T1000 (cell line): ENCODE measurements at places on chromosomes 3 and 15.

GRCh38 chr15:29074045-29074444, 188.3 kb downstream of the APBA2 start:
- no peak for DNase-seq

- no peak for DNase-seq
These were observed 44.0 kb downstream of the CHSY1 start for GRCh38 chr15:101207867-101208288.

DNA sequence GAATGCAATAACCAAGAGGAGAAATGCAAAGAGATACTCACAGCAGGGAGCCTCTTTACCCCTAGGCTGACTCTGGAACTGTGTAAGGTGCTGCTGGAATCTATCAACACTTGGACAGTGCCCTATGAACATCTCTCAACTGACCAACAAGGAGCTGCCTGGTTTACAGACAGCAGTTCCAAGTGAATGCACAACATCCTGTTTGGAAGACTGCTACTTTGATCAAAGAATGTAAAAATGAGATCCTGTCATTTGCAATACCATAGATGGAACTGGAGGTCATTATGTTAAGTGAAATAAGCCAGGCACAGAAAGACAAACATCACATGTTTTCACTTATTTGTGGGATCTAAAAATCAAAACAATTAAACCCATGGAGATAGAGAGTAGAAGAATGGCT, 136.3 kb downstream of the IMPG2 start:
- no peak for DNase-seq

DNA sequence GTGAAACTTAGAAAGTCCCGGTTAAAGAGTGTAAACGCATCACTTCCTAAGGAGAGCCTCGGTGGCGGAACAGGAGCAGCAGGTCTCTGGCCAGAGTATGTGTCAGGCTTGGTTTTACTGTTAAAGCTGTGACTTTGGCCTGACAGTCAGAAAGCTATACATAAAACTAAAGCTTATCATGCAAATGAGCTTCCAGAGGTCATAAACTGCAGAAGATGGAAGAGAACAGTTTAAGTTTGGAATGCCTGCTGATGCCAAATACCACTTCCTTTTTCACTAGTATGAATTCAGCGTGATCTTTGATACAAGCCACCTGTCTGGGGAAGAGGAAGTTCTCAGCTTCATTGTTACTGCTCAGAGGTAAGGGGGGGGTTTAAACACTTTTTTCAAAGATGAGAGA, 125.1 kb upstream of the CTDSPL start:
- DNase-seq: no peak

DNA sequence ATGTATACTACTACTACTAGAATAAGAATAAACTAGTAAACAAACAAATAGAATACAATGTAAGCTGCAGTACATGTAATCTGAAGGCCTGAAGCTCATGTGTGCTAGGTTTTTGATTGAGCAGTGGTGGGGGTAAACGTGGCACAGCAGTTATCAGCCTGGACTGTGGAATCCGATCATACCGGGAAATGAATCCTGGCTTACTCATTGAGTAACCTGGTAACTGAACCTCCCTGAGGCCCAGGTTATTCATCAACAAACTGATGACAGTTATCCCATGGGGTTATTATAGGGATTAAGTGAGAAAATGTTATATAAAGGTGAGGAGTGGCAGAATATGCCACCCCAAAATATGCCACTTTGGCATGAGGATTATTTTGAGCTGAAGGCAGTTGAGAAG, 339.1 kb downstream of the FHIT start:
- DNase-seq: no peak

GRCh38 chr3:188664795-188665194, 507.0 kb upstream of the TPRG1 start:
- DNase-seq: no peak

- no peak for DNase-seq
These were observed 77.8 kb upstream of the DCBLD2 start for GRCh38 chr3:98979296-98979695.

GRCh38 chr15:74733269-74733668, 7.9 kb upstream of the CYP1A1 start:
- DNase-seq: no peak

DNA sequence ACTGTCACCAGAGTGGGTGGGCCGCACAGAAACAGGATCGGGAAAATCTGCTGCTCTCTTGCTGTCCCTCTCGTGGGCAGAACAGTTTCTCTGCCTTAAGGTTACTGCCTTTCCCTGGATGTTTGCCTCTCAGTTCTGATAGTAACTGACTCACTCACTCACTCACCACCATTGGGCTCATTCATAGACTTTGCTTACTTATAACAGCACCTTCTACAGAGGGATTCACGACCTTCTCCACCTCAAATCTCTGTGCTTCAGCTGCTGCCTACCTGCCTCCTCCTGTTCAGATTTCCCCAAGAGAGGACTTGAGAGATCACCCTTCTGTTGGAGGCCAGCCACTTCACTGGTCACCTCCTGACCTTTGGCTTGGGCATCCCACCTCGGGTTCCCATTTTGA, 147.7 kb upstream of the ICE2 start:
- no peak for DNase-seq

DNA sequence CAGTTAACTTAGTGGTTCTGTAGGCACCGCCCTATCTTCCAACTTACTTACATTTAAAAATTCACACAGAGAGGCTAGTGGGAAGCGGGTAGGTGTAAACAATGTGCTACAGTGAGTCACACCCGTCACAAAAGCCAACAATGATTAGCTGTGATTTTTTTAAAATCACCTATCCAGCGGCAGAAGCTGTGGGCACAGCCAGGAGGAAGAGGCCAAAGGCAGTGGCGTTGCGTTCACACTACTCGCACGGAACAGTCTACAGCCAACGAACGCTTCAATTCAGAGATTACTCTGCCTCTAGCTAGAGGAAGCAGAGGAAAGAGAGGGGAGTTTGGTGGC, 2.5 kb upstream of the NLGN1 start:
- no peak for DNase-seq

DNA sequence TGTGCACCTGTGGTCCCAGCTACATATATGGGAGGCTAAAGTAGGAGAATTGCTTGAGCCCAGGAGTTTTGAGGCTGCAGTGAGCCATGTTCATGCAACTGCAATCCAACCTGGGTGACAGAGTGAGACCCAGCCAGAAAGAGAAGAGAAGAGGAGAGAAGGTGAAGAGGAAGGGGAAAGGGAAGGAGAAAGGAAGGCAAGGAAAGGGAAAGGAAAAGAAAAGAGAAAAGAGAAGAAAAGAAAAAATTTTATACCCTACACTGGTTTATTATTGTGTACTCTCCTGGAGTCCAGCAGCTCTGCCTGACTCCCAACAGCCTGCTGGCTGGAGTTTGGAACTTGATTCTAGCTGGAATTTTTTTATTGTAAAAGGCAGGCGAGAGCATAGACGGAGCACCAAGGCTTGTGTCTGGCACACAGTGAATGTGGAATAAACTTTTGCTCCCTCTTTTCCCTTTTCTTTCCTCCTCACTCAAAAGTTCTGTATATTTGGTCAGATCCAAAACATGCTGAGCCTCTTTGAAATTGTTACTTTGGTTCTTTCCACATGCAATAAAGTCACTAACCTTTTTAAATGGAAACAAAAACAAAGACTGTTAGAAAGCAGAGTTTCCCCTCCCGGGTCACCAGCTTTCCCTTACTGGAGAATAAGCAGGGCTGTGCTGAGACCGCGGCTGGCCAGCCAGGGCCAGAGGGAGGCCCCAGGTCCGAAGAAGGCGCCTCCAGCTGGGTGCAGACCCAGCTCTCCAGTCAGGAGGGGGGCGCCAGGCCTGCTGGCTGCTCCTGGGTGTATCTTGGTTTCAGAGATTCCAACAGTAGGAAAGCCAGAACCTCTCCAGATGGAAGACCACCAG, 9.9 kb downstream of the THSD4 start:
- no peak for DNase-seq

- DNase-seq: no peak
These were observed 5.4 kb downstream of the LEO1 start for GRCh38 chr15:51966192-51966591.

GRCh38 chr3:149657321-149657925, 402 bp downstream of the WWTR1 start:
- no peak for DNase-seq

GRCh38 chr3:105518806-105519418, 152.2 kb downstream of the ALCAM start:
- no peak for DNase-seq

DNA sequence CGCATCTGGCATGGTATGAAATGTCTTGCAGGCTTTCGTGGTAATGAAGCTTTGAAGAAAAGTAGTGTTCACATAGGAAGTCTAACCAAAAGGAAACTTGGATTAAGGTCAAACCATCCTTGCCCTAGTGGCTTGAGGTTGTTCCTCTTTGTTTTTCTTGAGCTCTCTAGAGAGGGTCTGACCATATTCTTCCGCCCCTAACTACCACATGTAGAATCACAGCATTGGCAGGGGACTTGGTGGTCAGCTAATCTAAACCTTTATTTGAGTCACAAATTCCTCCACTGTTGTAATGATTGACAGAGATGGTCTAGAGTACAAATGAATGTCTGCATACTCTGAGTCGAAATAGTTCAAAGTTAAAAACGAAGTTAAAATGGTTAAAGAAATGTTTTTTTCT, 39.1 kb upstream of the PHLDB2 start:
- DNase-seq: no peak

DNA sequence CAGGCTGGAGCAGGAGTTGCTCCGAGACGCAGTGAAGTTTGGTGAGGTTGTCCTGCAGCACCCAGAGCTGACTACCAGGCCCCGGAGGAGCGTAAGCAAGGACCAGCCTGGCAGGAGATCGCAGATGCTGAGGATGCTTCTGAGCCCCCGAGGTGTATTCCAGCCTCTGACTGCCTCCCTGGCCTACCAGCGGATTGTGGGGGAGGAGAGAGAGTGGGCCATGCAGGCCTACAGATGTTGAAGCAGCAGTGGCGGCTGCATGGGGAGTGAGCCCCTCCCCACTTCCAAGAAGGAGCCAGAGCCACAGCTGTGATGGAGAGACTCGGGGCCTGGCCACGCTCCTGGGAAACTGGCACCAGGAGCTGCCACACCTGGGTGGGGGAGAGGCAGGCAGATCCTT, 302.5 kb upstream of the PROK2 start:
- no peak for DNase-seq

GRCh38 chr15:64845183-64845611, 3.5 kb downstream of the PLEKHO2 start:
- no peak for DNase-seq

DNA sequence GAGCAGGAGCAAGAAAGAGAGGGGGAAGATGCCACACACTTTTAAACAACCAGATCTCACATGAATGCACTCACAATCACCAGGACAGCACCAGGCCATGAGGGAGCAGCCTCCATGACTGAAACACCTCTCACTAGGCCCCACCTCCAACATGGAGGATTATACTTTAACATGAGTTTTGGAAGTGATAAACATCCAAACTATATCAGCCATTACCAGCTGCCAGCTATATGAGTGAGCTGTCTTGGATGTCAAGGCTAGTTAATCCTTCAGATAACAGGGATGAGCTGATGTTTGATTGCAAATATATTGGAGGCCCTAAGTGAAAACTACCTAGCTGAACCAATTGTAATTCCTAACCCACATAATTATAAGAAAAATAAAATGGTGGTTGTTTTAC, 108.4 kb upstream of the DCBLD2 start:
- no peak for DNase-seq

GRCh38 chr15:83783227-83783626, 129.3 kb downstream of the ADAMTSL3 start:
- no peak for DNase-seq

GRCh38 chr15:75397494-75397893, 29.1 kb upstream of the MAN2C1 start:
- DNase-seq: no peak

DNA sequence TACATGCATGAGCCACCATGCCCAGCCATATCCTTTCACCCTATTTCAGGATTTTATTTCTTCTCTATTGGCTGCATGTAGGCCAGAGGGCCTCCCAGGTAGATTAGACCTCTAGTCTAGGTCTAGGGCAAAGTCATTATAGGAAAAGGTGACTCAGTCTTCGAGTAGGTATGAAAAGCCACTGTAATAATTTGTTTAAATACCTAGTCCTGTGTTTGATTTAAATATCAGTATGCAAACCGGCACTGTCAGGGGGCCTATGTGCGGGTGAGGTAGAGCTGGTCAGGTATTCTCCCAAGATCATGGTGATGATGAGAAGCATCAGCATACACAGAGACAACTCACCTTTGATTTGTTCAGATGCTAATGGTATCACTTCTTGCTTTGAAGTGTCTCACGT, 101.4 kb upstream of the UMPS start:
- no peak for DNase-seq

GRCh38 chr3:159520638-159521037, 468.0 kb upstream of the IL12A start:
- DNase-seq: no peak

- no peak for DNase-seq
These were observed 418.4 kb downstream of the PDCD6IP start for GRCh38 chr3:34216711-34217335.

DNA sequence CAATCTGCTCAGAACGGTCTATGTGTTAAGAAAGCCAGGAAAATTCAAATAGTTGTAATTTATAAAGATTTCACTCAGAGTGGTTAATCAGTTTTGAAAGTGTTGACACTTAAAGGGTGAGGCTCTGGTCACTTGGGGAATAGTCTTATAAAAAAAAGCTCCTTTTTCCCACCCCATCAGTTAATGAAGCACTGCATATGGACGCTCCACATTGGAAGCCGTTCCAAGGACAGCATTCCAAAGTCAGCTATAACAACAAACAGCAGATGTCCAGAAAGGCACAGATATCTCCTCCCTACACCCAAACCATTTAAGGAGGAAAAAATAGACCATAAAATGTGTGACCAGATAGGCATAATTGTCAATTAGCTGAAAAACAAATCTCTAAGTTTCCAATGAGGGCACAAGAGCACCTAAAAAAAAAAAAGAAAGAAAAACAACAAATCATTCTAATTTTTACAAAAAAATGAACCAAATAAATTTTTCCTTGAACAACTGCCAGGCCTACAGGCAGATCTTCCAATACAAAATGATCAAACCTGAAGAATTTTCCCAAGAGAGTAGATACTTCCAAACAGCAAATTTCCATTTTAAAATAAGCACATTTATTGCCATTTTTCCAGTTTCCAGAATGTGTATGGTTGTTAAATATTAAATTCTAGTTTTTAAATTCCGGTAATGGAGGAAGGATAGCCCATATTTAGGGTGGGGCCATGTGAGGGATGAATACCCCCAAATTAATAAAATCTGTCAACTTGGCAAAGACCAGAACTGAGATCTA, 198.3 kb downstream of the ERC2 start:
- no peak for DNase-seq

DNA sequence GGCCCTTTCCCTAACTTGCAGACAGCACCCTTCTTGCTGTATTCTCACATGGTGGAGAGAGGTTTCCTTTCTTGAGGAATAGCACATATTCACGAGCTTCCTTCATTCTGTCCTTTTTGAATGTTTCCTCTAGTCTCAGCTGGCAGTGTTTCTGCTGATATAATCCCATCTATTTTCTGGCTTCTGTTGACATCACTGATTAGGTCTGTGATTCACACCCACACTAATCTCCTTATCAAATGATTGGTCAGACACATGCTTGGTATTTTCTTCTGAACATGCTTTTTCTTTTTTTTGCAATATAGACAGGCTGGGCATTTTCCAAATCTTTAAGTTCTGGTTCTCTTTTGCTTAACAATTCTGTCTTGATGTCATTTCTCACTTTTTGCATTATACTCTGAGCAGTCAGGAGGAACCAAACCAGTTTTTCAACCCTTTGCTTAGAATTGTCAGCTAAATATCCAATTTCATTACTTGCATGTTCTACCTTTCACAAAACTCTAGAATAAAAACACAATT, 65.4 kb downstream of the OXSM start:
- no peak for DNase-seq

- peak; percentile 37 for DNase-seq
These were observed 716 bp downstream of the SMC4 start for GRCh38 chr3:160400030-160400701.

- no peak for DNase-seq
These were observed 881.3 kb upstream of the NR2F2 start for GRCh38 chr15:95449230-95449628.
